ENCODE measurements at places on chromosomes 2 and 18. TPM values are rescaled to one million over a fixed set of nuclear protein-coding genes. Genes with fewer than 3 reads are reported as not detected.

DNA sequence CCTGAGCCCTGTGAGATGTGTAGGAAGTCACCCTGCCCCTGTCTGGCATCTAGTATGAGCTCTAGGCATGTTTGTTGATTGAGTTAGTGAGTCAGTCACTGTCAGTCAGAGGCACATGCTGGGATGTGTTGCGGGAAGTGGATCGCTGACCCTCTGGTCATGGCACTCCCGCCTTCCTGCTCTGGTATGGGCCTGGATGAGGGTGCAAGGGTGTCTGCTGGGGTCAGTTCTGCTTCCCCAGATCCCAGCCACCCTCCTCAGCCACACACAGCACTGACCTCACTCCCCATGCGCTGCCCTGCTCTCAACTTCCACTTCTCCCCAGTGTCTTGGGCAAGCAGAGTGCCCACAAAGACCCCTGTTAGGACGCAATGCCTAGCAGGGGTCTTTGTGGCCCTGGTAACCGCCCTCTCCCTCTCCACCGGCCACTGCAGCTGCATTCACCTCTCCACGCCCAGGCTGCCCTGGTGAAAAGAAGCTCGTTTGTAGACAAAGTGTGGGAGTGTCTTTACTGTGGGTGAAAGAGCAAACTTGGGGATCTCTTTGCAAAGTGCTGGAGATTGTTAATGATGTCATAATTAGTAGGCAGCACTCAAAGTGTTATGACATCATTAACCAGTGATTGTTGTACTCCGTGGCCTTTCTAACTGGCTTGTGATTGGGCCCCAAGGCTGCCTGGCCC lies 252.1 kb downstream of the LDLRAD4 start:
- peaks cover 8% of the 10 kb centered on the region for H3K4me1 ChIP-seq
- H3K27me3 ChIP-seq: no peaks in the 10 kb centered on the region
- no peaks in the 10 kb centered on the region for H3K36me3 ChIP-seq
- H3K4me3 ChIP-seq: no peak overlapping the region

DNA sequence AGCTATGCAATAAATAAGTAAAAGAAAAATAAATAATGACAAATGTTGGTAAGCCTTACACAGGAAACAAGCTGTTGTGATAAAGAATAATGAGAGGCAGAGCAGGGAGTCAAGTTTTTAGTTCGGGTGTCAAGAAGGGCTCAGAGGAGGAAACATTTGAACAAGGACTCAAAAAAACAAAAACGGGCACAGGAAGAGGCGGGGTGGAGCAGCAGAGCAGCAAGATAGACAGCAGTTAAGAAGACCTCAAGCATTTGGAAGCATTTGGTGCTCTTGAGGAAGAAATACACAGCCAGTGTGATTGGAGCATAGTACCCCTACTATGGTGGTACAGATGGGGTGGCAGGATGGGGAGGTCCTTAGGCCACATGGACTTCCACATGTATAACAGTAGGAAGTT lies 2.8 kb downstream of the TMEM169 start:
- peaks cover 7% of the 10 kb centered on the region for H3K4me1 ChIP-seq
- no peaks in the 10 kb centered on the region for H3K27me3 ChIP-seq
- DNase-seq: no peak
- H3K4me3 ChIP-seq: no peak overlapping the region
- no peak overlapping the region for H3K27ac ChIP-seq

DNA sequence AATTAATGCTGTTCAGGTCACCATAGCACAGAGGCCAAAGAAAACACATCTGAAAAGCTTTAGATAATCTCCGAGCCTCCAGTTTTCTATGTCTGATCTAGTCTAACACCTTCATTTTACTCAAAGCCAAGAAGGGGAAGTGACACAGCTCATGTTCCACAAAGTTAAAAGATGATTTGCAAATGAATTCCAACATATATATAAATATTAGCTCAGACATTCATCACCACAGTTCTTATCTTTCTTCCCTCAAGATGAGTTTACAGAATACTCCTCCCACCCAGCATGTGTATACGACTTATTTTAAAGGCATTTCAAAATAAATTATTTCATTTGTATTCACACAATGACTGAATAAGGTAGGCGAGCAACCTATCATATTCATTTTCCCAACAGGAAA lies 82.4 kb downstream of the AAK1 start:
- no peaks in the 10 kb centered on the region for H3K27me3 ChIP-seq
- no peaks in the 10 kb centered on the region for H3K4me1 ChIP-seq
- H3K27ac ChIP-seq: no peak overlapping the region

RGPD3 gene
- 1.1 TPM for total RNA-seq

DNA sequence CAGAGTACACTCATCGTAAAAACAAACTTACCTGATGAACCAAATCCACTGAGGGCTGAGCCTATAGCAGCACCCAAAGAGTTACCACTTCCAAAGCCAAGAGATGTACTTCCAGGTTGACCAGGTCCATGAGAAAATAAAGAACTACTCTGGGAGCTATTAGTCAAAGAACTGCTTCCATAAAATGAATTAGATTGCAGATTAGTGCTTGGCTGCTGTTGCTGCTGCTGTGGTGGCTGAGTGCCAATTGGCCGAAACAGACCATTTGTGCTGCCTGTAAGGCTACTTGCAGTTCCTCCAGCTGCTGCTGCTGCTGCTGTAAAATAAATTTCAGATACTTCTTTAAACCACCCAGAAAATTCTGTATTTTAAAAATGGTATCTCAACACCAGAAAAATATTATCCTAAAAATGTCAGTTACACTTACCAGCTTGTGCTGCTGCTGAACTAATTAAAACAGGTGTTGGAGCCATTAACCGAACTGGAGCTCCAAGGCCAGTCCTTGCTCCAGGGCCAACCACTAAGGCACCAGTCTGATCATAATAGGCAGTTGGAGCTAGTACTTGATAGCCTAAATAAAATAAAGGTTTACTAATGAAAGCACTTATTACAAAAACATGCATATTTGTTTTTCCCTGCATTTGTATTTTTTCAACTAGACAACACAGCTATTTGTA lies 58.1 kb upstream of the SDC1 start:
- H3K27me3 ChIP-seq: no peaks in the 10 kb centered on the region
- no peaks in the 10 kb centered on the region for H3K4me1 ChIP-seq
- H3K36me3 ChIP-seq: peaks cover 12% of the 10 kb centered on the region
- no peak for DNase-seq
- H3K4me3 ChIP-seq: no peak overlapping the region

DNA sequence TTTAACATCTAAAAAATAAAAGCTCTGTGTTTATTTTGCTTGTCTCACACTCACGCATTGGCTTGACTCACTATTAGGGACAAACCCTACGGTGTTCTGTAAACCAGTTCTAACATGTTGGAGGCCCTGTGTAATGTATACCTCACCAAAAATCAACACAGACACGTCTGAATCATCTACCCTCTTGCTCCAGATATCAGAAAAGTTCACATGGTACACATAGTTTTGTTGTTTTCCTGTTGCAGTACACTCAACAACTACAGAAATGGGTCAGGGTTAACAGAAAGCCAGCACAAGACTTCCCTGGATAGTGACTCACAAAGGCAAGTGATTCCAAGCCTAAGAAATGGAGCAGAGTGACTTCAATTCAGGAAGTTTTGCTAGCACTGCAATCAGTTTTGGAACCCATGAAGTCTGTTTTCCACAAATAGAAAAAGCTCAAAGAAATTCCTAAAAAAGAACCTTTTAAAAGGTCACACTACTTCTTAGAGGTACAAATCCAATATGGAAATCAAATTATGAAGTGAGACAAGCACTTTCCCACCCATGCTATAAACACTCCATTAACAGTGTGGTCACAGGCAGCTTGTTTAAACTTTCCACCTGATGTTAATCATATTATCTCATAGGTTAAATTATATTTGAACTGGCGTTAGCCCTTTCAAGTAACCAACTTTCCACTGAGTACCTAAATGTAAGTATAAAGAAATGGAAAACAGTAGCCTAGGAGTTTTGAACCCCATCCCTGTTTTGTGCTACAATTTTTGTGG lies 87.4 kb downstream of the GAREM1 start:
- H3K36me3 ChIP-seq: no peaks in the 10 kb centered on the region
- peak overlapping the region; percentile 74 for H3K27ac ChIP-seq
- no peak for DNase-seq
- peak overlapping the region; percentile 2 for H3K4me3 ChIP-seq
- H3K27me3 ChIP-seq: no peaks in the 10 kb centered on the region

DNA sequence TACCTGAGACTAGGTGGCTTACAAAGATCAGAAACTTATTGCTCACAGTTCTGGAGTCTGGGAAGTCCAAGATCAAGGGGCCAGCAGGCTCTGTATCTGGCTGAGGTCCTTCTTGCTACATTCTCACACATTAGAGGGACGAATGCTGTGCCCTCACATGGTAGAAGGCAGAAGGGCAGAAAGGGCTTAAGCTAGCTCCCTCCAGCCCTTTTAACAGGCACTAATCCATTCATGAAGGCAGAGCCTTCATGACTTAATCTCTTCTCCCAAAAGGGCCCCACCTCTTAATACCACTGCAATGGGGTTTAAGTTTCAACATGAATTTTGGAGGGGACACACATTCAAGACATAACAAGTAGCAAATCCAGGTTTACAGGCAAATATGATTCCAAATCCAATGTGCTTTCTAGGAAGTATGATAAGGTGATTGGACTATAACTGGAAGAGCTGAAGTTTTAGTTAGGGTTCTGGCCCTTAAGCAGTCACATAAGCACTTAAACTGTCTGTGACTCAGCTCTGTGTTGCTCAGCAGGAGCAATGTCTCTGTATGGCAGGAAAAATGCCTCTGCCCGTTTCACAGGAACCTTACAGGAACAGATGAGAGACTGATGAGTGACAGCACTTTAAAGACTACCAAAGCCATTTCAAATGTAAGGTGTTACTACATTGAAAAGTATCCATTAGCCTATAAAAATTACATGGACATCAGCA lies 119.6 kb upstream of the PTPRM start:
- no peak overlapping the region for H3K27ac ChIP-seq
- no peaks in the 10 kb centered on the region for H3K4me1 ChIP-seq
- H3K27me3 ChIP-seq: no peaks in the 10 kb centered on the region
- no peaks in the 10 kb centered on the region for H3K36me3 ChIP-seq
- no peak for DNase-seq
- no peak overlapping the region for H3K4me3 ChIP-seq

GRCh38 chr2:36951574-36951973 lies 14.8 kb downstream of the STRN start:
- DNase-seq: no peak
- no peaks in the 10 kb centered on the region for H3K36me3 ChIP-seq
- no peak overlapping the region for H3K4me3 ChIP-seq
